ENCODE measurements at places on chromosomes 11 and 22.
A peak's percentile ranks its signal among the peaks of the same experiment; 100 is the strongest.

- peak; percentile 18 for DNase-seq
These were observed 6.2 kb upstream of the FIBIN start for GRCh38 chr11:26987731-26988130.

- DNase-seq = no peak
These were observed 23.8 kb downstream of the NUCB2 start for GRCh38 chr11:17300372-17300771.

GRCh38 chr11:131823772-131824171 is 453.4 kb downstream of the NTM start:
- no peak for DNase-seq

GRCh38 chr11:98561877-98562395 is 458.8 kb upstream of the CNTN5 start:
- no peak for DNase-seq

DNA sequence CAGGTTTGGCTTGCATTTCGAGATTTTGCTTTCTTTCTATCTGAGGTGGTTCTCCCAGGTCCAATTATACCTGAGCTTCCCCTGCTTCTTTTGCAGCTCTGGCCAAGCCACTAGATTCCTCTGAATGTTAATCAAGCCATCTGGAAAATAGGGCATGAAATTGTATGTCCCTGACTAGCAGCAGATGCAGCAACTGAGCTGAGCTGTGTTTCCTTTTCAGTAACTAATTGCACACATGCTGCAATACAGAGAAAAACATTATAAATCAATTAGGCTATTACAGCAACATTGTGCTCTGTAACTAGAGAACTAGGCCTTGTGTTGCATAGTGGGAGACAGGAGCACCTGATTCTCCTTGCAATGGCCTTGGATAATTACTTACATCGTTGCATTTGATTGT is 408.3 kb downstream of the ETS1 start:
- no peak for DNase-seq

DNA sequence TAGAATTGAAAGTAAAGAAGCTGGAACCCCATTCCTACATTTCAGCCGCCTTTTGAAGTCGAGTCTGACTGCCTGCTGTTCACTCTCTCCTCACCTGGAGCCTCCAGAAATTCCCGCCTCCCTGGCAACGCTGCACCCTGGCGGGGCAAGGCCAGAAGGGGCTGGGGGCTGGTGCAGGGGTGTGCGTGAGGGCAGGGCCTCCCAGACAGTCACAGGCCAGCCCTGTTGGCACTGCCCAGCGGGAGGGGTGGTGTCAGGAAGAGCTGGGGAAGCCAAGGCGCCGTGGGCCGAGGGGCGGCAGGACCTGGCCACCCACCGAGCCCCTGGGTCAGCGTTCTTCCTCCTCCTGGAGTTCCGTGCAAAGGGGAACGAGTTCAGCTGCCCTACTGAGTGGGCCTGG is 123.2 kb downstream of the KCNQ1OT1 start:
- DNase-seq = no peak

DNA sequence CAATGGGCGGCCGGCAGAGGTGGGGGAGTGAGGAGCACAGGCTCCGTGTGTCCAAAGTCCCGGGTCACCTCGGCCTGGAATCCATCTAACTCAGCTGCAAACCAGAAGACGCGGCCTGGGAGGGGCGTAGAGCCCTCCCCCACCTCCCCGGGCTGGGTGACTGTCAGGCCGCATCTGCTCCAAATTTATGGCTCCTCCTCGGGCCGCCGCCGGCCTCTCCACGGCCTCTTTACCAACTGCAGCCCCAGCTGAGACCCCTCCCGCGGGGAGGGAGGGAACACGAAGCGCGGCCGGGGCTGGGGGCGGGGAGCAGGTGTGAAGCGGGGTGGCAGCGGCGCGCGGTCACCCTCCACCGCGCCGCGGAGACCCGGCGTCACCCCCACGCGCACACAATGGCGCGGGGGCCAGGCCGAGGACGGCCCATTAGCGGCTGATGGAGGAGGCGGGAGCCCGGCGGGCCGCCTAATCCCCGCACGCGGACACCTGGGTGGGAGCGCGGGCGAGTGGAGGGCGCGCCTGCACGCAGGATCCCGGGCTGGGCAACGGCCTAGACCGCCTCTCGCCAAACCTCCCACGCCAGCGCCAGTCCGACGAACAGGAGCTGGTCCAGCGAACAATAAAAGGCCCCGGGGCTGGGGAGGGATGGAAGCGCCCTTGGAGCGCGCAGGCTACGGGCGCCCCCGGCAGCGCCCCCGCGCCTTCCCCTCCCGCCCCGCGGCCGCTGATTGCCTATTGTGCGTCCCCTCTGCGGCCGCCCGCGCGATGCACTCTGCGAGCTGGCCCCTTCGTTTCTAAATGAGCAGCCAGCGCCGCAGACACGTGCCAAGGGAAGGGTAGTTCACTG is 25.9 kb upstream of the ROBO3 start:
- peak; percentile 54 for DNase-seq
